ENCODE measurements at places on chromosomes 1 and 21. TPM values are rescaled to one million over a fixed set of nuclear protein-coding genes. Genes with fewer than 3 reads are reported as not detected.

KRTAP19-1 gene
- total RNA-seq = not detected

TRNAU1AP gene
- total RNA-seq = 49.6 TPM

CLCA2 gene
- not detected for total RNA-seq

MFAP2 gene
- not detected for total RNA-seq

TPTE gene
- not detected for total RNA-seq

ATP1A4 gene
- not detected for total RNA-seq

MCOLN2 gene
- total RNA-seq = 110 TPM

SH2D2A gene
- total RNA-seq = 163 TPM

PADI2 gene
- not detected for total RNA-seq

FCGR1A gene
- total RNA-seq = not detected

S100A10 gene
- total RNA-seq = 263 TPM

PPFIA4 gene
- total RNA-seq = 1.5 TPM

NUDT17 gene
- 2.2 TPM for total RNA-seq

LCE2B gene
- not detected for total RNA-seq

C1QC gene
- 0.93 TPM for total RNA-seq

KLHDC9 gene
- total RNA-seq = 0.42 TPM
